ENCODE measurements at places on chromosomes 1 and 21.
A peak's percentile ranks its signal among the peaks of the same experiment; 100 is the strongest.

- no peak for DNase-seq
Measured at GRCh38 chr1:10604966-10605365, 130.2 kb downstream of the PEX14 start.

DNA sequence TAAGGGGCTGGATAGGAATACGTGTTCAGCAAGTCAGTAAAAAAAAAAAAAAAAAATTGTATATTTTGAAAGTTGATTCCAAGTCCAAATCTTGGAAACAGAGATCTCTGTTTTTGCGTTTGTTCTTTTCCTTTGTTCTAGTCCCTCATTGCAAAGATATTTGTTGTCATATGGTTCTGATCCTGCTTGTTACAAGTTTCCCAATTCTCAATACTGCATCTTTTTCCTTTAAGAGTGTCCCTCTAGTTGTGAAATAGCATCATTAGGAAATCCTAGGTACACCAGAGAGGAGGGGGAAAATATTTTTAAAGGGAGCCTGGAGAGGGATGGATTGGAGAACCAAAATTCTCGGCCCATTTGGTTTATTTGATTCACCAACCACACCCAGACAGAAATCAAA is 152.2 kb upstream of the C1orf105 start:
- no peak for DNase-seq

DNA sequence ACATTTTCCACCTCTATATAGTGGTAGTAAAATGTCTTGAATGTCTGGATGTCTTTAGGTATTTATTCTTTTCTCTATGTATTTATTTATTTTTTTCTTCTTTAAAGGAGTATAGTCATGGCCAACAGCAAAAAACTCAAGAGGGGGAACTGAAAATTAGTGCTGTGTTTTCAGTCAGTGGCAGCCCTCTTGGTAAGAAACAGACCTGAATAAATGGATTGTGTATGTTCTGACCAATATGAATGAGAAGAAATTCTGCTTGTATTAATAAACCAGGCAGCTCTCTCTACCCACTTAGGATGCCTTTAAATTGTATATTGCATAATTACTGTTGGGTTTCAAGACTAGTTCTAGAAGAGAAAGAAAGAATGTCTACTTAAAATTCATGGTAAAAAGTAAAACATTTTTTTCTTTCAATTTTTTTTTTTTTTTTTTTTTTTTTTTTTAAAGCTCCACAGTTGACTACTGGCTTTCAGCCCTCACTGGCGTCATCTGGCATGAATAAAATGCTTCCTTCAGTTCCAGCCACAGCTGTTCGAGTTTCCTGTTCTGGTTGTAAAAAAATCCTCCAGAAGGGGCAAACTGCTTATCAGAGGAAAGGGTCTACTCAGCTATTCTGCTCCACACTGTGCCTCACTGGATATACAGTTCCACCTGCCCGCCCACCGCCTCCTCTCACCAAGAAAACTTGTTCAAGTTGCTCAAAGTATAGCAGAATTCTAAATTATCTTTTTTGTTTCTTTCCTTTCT is 101.6 kb downstream of the ZMYM4 start:
- peak; percentile 55 for DNase-seq

DNA sequence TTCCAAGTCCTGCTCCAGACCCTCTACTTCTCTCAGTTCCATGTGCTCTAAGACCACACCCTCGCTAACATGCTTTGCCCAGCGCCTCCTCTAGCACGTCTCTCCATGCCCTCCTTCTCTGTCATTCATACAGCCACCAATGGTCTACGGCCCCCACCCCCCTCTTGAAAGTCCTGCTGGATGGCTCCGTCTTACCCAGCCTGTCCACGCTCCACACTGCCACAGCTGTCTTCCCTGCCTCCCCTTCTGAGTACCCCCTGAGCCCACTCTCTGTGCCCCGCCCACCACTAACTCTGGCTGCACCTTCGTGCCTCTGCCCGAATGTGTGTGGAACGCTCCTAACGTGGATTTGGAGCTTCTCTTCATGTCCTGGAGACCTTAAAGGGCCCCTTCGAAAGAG is 244.6 kb downstream of the TRABD2B start:
- no peak for DNase-seq

GRCh38 chr1:242523719-242524570 is 552 bp downstream of the PLD5 start:
- DNase-seq = no peak

- DNase-seq = no peak
Measured at GRCh38 chr1:37484325-37485051, 10.1 kb downstream of the ZC3H12A start.

GRCh38 chr1:215417122-215417521 is 150.0 kb upstream of the KCTD3 start:
- DNase-seq = peak; percentile 65

GRCh38 chr1:42953182-42954180 is 5.2 kb downstream of the SLC2A1 start:
- no peak for DNase-seq

DNA sequence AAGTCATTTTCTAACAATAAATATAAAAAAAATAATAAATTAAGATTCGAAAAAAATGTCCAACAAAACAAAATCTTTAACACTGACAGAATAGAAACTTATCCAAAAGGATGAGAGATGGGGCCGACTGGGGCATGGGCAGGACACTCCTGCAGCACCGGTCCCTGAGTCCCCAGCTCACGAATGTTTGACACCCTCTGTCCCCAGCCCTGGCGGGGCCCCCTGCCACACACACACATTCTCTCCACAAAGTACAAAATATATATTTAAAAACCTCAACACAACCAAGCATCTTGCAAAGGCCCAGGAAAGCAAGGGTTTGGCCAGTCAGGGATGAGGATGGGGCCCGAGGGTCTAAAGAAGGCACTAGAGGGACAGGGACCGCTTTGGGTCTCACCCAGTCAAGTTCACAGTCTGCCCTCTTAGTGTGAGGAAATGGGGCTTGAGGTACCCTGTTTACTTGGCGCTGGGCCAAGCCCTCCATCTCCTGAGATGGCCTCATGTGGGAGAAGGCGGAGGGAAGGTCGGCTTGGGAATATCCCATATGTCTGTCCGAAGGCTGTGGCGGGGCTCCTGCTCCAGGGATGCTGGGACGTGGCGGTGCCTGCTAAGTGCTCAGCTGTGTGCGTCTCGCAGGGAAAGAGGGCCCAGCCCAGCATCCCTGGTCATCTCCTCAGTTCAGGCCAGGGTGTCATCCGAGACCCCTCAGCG is 31.3 kb downstream of the EPHA2 start:
- DNase-seq = no peak

GRCh38 chr1:51472359-51472758 is 46.7 kb downstream of the EPS15 start:
- DNase-seq = no peak

DNA sequence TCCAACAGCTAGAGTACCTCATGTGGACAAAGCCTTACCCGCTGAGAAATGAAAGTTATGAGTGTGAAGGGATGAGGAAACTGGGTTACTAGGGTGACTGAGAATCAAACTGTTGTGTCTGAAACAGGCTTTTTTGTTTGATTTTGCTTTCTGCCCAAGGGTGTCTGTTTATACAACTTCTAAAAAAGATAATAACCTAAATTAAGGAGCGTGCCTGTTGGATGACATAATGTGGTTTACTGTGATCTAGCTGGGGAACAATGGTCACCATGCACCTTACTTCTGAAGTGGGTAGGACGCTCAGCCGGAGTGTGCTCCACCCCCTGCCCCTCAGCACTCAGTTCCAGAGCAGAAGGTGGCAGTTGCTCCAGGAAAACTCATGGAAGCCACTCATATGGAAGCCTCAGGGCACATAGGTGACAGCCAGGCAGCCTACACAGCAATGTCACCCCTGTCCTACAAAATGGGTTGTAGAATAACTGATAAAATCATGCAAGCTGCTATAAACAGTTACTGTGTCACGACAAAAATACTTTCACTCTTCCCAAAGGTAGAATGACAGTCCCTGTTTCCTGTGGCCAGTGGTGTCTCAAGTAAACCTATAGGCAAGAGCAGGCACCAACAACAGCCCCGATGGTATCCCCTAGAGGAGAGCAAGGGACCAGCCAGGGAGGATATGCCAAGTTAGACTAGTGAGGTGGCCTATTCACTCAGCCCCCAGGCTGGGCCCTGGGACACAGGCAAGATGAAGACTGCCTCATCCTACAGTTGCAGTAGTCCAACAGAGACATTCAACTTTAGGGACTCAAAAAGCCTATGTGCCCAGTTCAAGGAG is 29.3 kb downstream of the SIPA1L2 start:
- DNase-seq = no peak

GRCh38 chr1:27664291-27664690 is 7.7 kb downstream of the IFI6 start:
- no peak for DNase-seq

GRCh38 chr21:20999659-21000058 is 1.4 kb downstream of the NCAM2 start:
- peak; percentile 32 for DNase-seq

DNA sequence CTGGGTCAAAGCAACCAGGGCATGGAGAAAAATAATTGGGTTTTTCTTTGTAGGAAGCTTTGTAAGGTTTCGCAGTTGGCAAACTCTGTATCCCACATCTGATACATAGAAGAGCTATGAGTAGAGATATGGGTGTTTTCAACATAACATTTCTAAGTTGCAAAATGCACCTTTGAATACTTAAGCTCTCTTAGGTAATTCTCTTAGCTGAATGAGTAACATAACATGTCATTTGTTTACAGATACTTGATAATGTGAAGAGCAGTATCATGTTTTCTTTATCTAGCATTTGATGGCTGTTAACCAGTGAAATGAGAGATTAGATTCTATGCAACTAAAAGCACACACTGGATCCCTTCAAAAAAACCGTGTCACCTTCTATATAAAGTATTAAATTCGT is 21.6 kb downstream of the RAVER2 start:
- no peak for DNase-seq

DNA sequence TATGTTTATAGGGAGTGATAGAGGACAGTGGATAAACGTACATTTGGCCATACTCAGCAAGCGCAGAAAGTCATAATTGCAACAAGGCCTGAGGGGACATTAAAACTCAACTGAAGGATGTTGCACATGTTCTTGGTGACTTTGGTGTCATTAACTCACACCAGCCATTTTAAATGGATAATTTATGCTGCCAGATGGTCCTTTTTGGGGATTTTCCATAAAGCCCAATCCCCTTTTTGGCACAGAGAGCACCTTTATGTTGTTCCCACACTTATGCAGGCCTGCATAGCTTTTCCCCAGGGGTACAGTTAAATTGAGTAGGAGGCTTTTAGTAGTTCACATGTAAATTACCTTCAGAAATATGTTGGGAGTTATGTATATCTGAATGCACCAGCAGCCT is 279.6 kb downstream of the NFIA start:
- no peak for DNase-seq

Data from stromal cell of bone marrow (primary cell).